ENCODE measurements at places on chromosomes 6 and 20.

DNA sequence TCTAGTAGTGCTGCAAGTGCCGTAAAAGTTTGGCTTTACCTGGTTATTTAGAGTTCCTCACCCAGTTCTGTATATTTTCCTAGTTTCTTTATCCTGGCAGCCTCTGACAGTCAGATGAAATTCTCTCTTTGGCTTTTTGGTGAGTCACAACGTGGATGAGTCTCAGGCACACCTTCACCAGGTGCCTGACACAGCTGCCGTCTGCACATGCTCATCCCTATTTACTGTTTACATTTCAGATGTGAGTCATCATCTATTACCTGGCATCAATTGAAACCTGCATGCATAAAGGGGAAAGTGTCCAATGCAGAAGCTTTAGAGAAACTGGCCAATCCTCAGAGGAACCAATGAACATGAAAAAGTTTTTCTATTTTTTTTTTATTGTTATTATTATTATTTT lies 33.3 kb upstream of the ADGRF4 start:
- DNase-seq, result no peak

DNA sequence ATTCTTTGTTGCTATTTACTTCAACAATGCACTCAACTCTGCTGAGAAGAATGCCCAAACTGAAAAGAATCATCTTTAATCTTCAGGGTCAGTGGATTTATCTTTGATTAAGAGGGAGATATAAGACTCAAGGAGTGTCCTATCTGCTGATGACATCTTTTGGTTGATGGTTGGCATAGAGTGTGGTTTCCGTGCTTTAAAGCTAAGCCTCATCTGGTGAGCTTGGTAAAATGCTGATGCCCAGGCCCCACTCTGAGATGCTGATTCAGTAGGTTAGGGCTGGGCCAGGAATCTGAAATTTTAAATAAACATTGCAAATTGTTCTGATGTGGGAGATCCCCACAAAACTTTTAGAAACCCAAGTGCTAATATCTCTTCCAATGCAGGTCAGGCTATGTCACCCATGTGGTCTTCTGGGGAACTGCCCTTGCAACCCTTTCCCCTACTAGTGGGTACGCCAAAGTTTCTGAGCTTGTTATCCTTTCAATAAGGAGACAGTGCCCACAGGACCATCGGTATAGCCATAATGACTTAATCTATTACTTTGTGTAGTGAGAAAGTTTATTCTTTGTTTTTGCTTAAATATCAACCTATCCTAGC lies 68.5 kb upstream of the ARMH2 start:
- DNase-seq, result no peak

- no peak for DNase-seq
Measured at GRCh38 chr20:34375977-34376430, 12.9 kb downstream of the ITCH start.

GRCh38 chr6:36556281-36556680 lies 9.0 kb upstream of the STK38 start:
- DNase-seq, result no peak

DNA sequence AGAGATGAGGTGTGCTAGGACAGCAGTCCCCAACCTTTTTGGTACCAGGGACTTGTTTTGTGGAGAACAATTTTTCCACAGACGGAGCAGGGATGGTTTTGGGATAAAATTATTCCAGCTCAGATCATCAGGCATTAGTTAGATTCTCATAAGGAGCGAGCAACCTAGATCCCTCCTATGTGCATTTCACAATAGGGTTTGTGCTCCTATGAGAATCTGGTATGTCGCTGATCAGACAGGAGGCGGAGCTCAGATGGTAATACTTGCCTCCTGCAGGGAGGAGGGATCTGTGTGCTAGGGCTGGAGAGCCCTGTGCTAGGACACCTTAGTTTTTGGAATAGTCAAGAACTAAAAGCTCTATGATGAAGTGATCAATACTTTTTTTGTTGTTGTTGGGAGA lies 2.5 kb downstream of the SMIM13 start:
- peak; percentile 37 for DNase-seq

- no peak for DNase-seq
Measured at GRCh38 chr20:36847710-36848040, 28.3 kb upstream of the TLDC2 start.

DNA sequence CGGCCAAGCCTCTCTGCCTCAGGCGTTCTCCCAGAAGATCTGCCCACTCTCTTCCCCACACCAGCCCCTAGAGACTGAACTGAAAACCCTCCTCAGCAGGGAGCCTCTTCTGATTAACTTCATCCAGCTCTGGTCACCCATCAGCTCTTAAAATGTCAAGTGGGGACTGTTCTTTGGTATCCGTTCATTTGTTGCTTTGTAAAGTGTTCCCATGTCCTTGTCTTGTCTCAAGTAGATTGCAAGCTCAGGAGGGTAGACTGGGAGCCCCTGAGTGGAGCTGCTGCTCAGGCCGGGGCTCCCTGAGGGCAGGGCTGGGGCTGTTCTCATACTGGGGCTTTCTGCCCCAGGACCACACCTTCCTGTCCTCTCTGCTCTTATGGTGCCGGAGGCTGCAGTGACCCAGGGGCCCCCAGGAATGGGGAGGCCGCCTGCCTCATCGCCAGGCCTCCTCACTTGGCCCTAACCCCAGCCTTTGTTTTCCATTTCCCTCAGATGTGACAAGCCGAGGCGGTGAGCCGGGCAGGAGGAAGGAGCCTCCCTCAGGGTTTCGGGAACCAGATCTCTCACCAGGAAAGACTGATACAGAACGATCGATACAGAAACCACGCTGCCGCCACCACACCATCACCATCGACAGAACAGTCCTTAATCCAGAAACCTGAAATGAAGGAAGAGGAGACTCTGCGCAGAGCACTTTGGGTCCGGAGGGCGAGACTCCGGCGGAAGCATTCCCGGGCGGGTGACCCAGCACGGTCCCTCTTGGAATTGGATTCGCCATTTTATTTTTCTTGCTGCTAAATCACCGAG lies 14.2 kb downstream of the VEGFA start:
- DNase-seq, result no peak

Measured in Ammon's horn (tissue), 1 donor.